AG04450 (cell line): ENCODE measurements at places on chromosomes 7 and 10.

GRCh38 chr10:94402843-94403379, 570 bp downstream of the TBC1D12 start:
- no peak for DNase-seq

GRCh38 chr10:129863201-129863663, 100.8 kb downstream of the EBF3 start:
- no peak for DNase-seq

GRCh38 chr7:54788664-54789063, 29.7 kb upstream of the SEC61G start:
- peak; percentile 81 for DNase-seq

GRCh38 chr10:30791197-30791611, 161.7 kb upstream of the LYZL2 start:
- DNase-seq = no peak

GRCh38 chr7:128302139-128302538, 41.6 kb downstream of the RBM28 start:
- no peak for DNase-seq

- DNase-seq = no peak
Measured at GRCh38 chr10:15879663-15880062, 19.4 kb upstream of the MINDY3 start.

GRCh38 chr10:132807621-132808049, 21.7 kb upstream of the NKX6-2 start:
- DNase-seq = no peak

DNA sequence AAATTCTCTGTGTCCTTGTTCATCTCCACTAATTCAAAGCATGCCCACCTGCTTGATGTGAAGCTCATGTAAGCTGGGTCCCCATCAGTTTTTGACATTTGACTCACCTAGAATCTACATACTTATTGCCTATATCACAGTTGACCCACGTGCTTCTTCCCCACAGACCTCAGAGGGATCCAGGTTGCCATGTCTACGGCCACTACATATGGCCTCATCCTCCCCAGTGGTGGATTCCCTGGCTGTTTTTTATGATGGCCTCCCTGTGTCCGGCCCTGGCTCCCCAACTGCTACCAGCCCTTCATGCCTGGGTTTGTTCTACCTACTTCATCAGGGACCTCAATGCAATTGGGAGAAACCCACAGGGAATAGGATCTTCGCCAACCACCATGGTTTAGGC, 187.4 kb upstream of the GDF10 start:
- no peak for DNase-seq

DNA sequence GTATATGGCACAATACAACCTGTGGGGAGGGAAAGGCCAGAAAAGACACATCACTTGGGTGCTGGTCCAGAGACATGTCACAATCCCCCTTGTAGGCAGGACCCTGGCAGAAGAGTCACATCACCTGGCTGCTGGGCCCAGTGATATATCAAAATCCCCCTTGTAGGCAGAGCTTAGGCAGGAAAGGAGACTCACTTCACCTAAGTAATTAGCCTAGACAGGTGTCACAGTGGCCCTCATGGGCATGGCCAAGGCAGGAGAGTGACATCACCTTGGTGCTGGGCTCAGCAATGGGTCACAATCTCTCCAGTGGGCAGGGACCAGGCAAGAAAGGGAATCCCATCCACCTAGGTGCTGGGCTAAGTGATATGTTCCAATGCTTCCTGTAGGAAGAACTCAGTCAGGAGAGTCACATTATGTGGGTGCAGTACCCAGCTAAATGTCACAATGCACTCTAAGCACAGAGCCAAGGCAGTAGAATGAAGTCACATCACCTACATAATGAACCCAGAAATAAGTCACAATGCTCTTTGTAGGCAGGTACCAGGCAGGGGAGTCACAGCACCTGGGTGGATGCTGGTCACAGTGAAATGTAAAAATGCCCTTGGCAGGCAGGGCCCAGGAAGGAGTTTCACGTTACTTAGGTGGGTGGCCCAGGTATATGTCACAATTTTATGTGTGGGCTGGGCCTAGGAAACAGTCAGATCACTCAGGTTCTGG, 18.9 kb upstream of the ZNF736 start:
- DNase-seq = no peak

GRCh38 chr7:31835471-31835870, 148.5 kb downstream of the PPP1R17 start:
- DNase-seq = no peak

DNA sequence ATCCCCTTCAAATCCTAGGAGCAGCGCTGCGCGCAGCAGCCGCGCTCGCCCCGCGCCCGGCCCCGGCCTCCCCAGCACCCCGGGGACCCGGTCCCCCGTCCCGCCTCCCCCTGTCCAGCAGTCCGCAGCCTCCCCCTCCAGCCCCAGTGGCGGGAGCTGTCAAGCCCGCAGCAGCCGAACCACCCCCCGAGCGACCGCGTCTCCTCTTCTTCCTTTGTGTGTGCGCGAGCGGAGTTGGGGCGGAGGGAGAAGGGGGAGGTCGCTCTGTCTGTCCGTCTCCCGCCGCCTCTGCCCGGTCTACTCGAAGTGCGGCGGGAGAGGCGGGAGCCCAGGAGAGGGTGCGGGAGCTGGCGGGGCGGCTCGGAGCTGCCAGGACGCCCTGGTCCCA, 375 bp upstream of the CHN2 start:
- DNase-seq = no peak

- DNase-seq = no peak
Measured at GRCh38 chr10:108454224-108454623, 1289.7 kb upstream of the SORCS1 start.

DNA sequence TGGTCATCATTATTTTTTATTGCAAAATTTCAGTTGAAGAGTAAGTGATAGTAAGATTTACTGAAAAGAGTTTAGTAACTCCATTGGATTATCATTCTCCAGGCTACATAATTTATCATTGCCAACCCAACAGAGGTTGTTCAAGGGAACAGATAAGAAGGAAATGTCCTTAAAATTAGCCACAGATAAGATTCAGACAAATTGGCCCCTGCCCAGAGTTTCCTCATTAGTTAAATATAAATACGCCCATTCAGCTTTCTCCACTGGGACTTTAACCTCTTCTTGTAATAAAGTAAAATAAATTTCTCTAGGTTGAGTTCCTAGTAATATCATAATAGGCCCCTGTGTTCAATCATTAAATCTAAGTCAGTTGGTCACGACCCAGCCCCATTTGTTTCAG, 27.7 kb upstream of the PHYHIPL start:
- DNase-seq = no peak

- no peak for DNase-seq
Measured at GRCh38 chr10:93591065-93591808, 9.8 kb downstream of the RBP4 start.

DNA sequence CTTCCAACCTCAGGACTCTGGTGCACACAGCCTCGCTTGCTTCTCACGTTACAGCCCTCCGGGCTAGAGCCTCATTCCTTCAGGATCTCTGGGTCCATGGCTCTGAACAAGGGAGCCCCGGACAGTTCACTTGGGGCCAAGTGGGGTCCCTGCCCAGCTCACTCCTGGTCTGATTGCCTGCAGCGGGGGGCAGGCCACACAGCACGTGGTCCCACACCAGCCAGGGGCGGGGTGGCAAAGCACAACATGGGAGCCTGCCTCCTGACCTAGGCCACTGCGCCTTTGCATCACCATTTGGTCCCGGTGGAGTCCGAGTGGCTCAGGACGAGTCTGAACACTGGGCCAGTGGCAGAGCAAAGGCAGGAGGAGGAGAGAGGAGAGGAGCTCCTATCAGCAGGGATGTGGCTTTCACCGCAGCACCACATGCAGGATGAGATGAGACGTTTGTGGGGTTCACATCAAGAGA, 13.4 kb upstream of the CRYGN start:
- no peak for DNase-seq

DNA sequence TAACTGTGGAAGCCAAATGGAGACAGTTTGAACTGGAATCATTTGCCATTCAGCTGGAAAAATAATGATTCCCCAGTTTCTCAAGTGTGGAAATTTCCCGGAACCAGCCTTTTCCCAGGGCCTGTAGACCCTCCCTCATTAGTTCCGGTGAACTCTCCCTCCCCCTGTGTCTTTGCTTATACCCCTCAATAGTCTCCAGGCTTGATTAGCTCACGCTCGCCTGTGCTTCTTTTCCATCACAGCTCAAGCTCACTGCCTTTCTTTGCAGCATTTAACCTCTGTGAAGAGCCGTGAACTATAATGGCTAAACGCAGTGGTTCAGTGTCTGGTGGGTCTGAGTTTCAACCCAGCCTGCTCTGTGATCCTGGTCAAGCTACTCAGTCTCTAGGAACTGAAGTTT, 690.8 kb downstream of the INHBA start:
- DNase-seq = no peak

DNA sequence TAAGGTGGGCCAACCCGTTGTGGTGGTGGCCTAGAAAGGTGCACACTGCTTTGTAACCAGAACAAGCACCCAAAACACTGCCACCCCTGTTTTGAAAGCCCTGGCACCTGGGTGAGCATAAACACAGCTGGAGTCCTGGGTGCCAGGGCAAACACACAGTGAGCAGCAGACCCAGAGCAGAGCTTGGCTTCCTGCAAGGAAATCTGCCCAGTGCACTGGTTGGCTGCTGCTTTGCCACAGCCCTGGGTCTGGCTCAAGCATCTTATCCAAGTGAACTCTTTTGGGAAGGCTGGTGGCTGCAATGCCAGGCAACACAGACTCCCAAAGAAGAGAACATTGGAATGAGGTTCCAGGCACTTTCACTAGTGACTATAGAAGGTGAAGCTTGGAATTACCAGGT, 145.5 kb upstream of the PDE1C start:
- DNase-seq = no peak

DNA sequence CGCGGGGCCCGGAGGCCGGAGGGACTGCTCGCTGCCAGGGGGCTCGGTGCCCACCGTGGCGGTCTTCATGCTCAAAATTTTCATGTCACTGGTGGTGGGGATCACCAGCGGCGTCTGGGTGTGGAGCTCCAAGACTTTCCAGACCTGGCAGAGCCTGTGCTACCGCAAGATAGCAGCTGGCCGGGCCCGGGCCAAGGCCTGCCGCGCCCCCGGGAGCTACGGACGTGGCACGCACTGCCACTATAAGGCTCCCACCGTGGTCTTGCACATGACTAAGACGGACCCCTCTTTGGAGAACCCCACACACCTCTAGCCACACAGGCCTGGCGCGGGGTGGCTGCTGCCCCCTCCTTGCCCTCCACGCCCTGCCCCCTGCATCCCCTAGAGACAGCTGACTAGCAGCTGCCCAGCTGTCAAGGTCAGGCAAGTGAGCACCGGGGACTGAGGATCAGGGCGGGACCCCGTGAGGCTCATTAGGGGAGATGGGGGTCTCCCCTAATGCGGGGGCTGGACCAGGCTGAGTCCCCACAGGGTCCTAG, 2.0 kb downstream of the FZD9 start:
- DNase-seq = no peak

DNA sequence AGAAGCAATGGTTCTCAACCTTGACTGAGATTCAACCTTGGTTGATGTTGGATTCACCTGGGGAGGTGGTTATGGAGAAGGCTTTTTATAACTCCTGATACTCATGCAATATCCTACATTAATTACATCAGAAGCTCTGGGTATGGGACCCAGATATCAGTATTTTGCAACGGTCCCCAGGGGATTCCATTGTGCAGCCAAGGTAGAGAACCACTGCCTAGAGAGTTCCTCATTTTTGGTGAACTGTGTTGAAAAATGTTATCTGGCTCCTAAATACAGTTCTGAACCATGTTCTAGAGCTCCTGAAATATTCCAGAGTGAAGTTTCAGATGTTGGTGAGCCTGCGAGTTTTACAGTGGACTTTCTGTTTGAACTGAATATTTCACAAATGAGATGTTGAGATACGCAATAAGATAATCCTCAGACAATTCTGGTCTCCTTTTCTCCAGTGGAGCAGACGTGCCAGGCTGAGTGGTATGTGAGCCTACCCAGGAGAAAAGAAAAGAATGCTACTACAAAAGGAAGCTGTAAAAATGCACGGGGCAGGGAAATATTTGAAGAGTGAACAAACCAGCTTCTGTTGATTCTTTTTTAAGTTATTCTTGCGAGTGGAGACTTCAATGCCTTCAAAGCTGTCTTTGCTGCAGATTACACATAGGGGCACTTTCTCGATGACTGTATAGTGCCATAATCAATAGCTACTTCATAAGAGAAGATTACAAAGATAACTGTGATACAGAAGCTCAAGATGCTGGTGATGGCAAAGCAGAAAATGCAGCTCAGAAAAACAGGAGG, 13.6 kb upstream of the C10orf120 start:
- DNase-seq = no peak

DNA sequence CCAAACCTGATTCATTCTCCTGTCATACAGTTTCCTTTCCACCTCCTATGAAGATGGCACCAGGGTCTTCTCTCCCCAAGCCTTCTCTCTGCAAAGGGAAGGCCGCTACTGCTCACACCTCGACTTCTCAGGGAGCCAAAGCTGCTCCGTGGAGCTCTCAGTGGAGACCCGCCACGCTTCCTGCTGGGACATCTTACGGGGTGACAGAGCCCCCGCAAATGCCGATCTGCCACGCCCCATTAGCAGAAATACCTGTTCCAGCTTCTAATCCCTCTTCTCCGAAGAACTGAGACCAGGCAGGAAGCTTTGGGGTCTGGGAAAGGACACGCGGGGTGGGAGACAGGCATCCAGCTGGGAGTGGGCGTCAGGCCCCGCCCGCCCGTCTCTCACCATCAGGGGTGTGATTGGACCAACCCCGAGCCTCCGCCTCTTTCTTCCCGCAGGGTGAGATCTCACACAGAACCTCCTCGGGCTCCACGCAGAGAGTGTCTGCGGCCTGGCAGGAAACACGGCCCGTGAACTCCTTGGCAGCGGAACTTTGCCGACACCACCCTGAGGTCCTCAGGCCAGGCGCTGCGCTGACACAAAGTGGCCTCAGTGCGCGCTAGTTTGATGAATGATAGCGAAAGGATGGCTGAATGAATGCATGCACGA, 12.0 kb upstream of the CALML5 start:
- no peak for DNase-seq

- peak; percentile 23 for DNase-seq
Measured at GRCh38 chr7:130273933-130274255, 7.2 kb downstream of the CPA2 start.

DNA sequence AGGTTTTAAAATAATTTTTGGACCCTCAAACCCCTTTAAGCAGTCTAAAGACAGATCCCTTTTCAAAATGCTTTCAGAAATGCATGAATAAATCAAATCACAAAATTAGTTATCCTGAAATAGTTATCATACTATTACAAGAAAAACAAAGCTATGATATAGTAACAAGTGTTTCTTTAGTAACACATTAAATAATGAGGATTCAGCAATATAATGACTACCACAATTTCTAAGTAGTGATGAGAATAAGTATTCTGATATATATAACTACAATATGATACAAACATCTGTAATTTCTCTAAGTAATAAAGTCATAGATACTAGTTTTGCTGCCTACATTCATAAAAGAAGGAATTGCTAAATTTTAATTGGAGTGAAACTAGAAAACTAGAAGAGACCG, 53.0 kb upstream of the TMEM168 start:
- no peak for DNase-seq

- DNase-seq = no peak
Measured at GRCh38 chr7:28298870-28299518, 113.3 kb upstream of the CREB5 start.

- DNase-seq = no peak
Measured at GRCh38 chr7:157520249-157520648, 183.4 kb downstream of the DNAJB6 start.

GRCh38 chr7:142811154-142811737, 40.5 kb downstream of the PRSS2 start:
- peak; percentile 8 for DNase-seq

- DNase-seq = no peak
Measured at GRCh38 chr10:89591111-89591795, 53.8 kb downstream of the PANK1 start.

- DNase-seq = no peak
Measured at GRCh38 chr7:99679400-99680191, at the start of gene CYP3A5. CYP3A5 (minus strand) TSS chr7:99679996; CDS start chr7:99679896, 100 bp downstream.

- no peak for DNase-seq
Measured at GRCh38 chr7:26489391-26489790, 197.7 kb downstream of the SNX10 start.
